ENCODE measurements at places on chromosomes 3 and 15.

DNA sequence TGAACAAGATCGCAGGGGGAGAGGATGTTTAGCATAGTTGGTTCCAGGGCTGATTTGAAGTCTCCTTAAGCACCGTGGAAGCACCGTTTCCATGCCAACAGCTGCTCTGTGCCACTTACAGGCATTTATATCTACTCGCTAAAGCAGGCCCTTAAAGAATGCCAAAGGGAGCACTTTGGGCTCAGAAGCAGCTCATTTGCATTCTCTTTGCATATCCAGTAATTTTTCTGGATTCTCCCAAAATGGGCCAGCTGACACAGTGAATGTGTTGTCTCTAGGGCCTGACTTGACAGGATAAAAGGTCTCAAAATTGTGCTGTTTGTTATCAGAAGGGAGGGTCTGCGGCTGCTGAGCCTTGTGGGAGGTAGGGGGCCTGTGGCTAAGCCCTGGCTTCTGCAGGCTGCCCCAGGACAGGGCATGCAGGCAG, 138.6 kb downstream of the FBLN2 start:
- DNase-seq: no peak

- no peak for DNase-seq
These were observed 82.8 kb upstream of the MEX3B start for GRCh38 chr15:82128401-82129148.

- DNase-seq: no peak
These were observed 433.8 kb upstream of the CBLB start for GRCh38 chr3:106302451-106303221.

GRCh38 chr15:33580526-33580925, 269.8 kb downstream of the RYR3 start:
- DNase-seq: no peak
